ENCODE measurements at places on chromosomes 3 and 15.

DNA sequence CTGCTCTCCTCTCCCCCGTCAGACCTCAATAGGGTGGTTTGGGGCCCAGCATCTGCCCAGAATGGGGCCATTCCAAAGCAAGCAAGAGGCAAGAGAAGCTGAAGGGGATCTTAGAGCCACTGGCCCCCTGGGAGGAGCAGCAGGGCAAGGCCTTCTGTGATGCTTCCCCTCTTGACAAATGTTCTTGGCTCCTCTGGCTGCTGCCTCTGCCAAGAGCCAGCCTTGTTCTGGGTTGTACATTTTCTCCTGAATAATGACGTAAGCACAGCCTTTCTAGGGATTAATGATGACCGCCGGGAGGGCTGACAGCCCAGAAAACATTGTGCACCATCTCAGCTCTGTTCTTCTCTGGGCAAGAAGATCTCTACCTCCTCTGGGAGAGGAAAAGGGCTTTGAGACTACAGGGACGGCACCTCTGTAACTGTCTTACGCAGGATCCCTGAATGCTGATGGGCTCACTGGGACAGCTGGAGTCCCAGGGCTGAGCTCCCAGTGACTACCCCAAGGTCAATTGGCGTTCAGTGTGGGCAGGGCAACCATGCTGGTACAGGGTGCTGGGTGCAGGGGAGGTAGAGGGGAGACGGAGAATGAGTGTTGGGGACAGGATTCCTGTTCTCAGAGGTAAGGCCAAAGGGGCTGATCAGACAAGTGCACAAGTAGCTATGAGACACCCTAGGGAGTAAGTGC, 253.3 kb downstream of the FAM43A start:
- DNase-seq, result no peak

DNA sequence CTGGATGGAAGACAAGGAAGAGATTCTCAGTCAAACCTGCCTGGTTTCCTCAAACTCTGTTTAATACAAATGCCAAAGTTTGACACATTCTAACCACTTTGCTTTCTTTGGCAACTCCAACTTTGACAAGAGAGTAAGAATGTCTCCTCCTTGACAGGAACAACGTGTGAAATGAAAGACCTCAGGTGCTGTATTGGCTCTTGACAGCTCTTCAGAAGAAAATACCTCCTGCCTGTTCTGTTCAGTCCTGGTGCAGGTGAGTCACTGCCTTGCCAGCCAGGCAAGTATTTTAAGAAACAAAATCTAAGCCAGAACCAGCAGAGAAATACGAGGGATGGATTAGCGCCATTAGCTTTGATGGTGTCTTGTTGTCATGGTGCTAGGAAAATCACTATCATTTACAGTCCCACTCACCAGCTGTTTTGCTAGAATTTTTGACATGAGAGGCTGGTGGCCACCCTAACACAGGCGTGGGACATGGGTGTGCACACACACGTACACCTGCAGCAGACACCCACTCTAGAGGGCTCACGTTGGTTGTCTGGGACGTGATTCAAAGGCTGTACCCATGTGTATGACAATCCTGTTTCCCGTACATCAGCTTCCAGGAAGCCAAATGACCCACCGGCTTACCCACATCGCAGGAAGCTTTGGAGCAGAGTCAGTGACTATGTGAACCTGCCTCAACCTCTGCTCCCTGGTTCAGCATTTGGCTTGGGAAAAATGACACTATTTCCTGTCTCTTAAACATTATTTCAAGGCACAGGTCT, 60.4 kb downstream of the CCNL1 start:
- no peak for DNase-seq

DNA sequence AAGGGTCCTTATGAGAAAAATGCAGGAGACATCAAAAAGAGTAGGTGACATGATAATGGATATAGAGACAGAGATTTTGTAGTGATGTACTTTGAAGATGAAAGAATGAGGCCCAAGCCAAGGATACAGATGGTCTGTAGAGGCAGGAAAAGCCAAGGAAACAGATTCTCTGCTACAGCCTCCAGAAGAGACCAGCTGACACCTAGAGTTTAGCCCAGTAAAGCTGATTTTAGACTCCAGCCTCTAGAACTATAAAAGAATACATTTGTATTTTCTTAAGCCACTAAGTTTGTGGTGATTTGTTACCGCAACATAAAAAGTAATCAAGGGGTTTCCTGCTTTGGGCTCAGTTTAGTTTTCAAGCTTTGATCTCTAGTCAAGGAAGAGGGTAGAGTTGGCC, 64.8 kb downstream of the STRIT1 start:
- no peak for DNase-seq

DNA sequence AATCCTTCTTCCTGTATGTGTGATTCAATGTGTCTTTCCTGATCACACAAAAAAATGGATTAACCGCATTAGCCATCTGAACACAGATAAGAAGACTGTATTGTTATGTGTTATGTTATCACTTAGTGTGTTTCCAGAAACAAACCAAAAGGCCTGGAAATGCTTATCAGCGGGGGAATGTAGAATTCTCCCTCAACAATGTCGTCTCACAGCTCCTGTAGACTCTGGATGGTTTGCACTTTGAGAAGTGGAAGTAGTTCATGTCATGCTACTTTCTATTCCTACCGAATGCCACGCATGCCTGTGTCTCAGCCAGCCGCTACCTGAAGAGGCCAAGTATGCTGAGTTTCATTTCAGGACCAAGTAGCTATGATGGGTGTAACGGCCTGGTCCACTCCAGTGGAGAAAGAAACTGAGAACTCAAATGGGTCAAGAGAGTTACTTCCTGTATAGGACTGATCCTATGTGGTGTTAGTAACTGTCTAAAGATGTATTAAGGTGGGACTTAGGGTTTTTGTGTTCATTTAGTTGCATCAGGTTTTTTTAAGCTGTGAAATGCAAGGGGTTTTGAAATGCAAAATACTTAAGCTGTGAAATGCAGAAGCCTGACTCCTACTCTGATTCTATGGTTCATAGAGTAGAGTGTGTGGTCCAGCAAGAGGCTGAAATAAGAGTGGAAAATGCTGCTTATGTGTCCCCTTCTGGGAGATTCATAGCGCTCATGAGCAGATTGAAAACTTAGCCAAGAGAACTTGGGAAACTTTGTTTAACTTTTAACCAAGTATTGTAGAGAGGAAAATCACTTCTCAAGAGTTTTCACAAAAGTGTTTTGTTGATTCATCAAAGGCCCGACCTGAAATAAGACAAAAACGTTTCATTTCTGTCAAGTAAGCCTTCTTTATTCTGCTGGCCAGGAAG, 118.5 kb upstream of the LMOD3 start:
- no peak for DNase-seq

GRCh38 chr3:50924638-50925037, 249.9 kb downstream of the DOCK3 start:
- no peak for DNase-seq

DNA sequence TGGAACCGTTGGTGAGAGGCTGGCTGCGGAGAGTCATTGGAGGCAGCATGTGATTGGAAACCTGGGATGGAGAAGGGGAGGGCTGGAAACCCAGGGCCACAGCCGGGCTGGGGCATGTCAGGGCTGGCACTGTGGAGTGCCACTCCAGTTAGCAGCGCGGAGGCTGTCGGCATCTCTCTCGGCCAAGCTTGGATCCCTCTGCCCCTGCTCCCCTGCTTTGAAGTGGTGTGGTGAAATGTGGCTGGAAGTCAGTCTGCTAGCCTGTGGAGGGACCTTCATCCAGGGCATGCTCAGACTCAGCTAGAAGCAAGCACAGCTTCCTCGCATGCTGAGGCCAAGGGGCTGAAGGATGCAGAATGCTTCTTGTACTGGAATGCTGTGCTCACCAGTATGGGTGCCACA, 13.5 kb downstream of the SLCO3A1 start:
- peak; percentile 81 for DNase-seq

DNA sequence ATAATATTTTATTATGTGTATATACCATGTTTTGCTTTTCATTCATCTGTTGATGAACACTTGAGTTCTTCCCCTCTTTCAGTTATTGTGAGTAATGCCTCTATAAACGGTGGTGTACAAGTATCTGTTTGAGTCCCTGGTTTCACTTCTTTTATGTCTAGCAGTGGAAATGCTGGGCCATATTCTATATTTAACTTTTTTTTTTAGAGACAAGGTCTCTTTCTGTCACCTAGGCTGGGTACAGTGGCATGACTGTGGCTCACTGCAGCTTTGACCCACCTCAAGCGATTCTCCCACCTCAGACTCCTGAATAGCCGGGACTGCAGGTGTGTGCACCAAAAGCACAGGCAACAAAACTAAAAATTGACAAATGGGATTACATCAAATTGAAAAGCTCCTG, 19.9 kb downstream of the GOLM2 start:
- no peak for DNase-seq

- peak; percentile 29 for DNase-seq
Measured at GRCh38 chr15:60444289-60444912, 34.5 kb downstream of the ICE2 start.

GRCh38 chr15:69479971-69480370, 27.4 kb downstream of the RPLP1 start:
- no peak for DNase-seq

- DNase-seq, result no peak
Measured at GRCh38 chr3:171789759-171790505, 20.4 kb downstream of the PLD1 start.

DNA sequence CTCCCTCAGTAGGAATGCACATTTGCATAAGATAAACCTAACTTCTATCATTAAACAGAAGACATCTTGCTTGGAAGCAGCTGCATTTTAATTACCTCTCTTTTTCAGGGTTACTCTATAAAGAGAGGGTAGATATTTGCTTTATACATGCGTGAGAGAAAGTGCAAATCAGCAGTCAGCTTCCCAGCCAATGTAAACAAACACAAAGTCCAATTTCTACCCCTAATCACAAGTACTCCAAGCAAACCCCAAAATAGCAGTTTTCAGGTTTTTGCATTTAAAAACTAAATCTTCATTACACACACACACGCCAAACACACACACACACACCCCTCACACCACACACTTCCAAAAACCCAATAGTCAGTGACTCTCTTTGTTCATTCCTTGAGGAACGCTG, 303.9 kb upstream of the ALCAM start:
- no peak for DNase-seq

DNA sequence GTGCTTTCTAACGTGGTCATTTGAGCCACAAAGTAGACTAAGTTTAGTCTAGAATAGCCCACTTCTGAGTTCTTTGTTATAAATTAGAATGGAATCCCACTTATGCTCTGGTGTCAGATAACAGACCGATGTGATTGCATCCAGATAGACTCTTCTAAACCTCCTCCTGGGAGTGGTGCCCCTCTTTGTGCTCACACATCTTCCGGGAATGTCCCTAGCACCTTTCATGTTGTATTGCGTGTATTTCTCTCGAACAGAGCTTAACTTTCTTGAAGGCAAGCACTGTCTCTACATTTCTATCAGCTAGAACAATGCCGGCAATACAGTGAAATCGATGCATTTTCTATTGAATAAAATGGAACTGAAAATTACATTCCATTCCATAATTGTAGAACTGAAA, 23.0 kb downstream of the CP start:
- no peak for DNase-seq

GRCh38 chr3:192194085-192194484, 533.3 kb downstream of the FGF12 start:
- DNase-seq, result no peak

GRCh38 chr3:195059006-195059350, 212.0 kb downstream of the XXYLT1 start:
- no peak for DNase-seq

DNA sequence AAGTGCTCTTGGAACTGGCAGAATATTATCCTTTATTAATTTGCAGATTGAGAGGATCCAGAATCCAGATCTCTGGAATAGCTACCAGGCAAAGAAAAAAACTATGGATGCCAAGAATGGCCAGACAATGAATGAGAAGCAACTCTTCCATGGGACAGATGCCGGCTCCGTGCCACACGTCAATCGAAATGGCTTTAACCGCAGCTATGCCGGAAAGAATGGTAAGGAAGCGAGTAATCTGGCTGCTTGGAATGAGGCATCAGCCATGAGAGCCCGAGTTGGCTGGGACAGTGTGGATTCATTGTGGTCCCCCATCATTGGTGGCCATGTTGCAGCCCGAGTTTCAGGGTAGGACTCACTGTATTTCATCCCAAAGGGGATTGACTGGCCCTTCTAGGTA, 47.1 kb downstream of the PARP14 start:
- no peak for DNase-seq

GRCh38 chr3:177447938-177448337, 250.7 kb upstream of the TBL1XR1 start:
- DNase-seq, result no peak

GRCh38 chr3:139286825-139287224, 57.0 kb upstream of the MRPS22 start:
- no peak for DNase-seq

- DNase-seq, result no peak
Measured at GRCh38 chr3:153137626-153138025, 24.4 kb upstream of the RAP2B start.

DNA sequence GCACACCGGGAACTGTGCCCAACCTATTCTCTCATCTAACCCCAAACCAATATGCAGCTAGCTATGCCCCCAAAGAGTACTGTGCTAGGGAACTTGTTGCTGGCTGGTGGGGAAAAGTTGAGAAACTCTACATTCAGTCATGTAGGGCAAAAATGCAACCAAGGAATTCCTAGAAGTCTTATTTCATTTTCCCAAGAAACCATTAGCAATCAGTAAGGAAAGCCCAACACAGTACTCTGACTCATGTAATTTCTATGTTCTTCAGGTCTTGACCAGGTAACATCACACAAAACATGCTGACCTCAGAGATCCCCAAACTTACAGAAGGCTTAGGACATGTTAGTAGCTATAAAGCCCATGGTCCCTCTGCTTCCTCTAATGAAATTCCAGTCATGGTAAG, 52.1 kb downstream of the TASOR start:
- DNase-seq, result no peak

DNA sequence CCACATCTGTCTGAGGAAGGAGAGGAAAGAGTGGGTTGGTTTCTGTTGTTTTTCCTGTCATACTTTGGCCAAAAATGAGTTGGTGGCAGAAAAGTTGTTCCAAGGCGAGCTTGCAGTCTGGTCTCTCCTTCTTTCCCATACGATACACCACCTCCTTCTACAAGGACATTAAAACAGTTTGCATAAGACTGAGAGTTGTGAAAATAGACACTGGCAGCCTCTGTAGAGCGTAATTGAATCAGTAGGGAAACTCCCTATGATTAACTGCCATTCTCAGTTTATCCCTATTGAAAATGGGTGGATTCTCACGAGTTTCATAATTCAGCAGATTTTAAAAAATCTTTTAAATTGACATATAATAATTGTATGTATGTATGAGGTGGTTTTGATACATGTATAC, 3.7 kb upstream of the LSG1 start:
- DNase-seq, result no peak

GRCh38 chr3:14283092-14283812, 104.6 kb downstream of the LSM3 start:
- DNase-seq, result no peak

- DNase-seq, result peak; percentile 25
Measured at GRCh38 chr15:65517866-65518207, 348 bp upstream of the DPP8 start.

- no peak for DNase-seq
Measured at GRCh38 chr15:32878869-32879805, 161.3 kb downstream of the GREM1 start.

DNA sequence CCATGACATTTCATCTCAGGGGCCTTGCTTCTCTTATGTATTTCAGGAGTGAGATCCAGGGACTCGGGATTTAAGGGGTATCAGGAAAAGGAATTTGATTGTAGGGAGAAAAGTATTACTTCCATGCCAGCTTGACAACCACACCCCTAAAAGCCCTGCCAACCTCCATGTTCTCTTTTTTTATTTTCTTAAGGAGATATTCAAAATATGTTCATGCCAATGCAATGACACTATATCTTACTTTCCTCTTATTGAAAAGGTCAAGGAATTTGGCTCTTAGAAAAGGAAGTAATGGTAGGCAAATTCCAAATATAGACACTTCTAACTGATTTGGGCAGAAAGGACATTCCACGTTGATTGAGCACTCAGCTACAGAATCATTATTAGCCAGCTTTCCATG, 407.5 kb upstream of the NECTIN3 start:
- no peak for DNase-seq
